Glutamatergic neuron (in vitro differentiated cells): ENCODE measurements at places on chromosomes 5 and 9. TPM values are rescaled to one million over a fixed set of nuclear protein-coding genes. Genes with fewer than 3 reads are reported as not detected.

- no peak overlapping the region for H3K27ac ChIP-seq
- H3K36me3 ChIP-seq = peaks cover 8% of the 10 kb centered on the region
- peaks cover 18% of the 10 kb centered on the region for H3K4me1 ChIP-seq
- H3K4me3 ChIP-seq = no peak overlapping the region
- DNase-seq = no peak
These were observed 19.6 kb upstream of the ENC1 start for GRCh38 chr5:74660140-74660539.

DNA sequence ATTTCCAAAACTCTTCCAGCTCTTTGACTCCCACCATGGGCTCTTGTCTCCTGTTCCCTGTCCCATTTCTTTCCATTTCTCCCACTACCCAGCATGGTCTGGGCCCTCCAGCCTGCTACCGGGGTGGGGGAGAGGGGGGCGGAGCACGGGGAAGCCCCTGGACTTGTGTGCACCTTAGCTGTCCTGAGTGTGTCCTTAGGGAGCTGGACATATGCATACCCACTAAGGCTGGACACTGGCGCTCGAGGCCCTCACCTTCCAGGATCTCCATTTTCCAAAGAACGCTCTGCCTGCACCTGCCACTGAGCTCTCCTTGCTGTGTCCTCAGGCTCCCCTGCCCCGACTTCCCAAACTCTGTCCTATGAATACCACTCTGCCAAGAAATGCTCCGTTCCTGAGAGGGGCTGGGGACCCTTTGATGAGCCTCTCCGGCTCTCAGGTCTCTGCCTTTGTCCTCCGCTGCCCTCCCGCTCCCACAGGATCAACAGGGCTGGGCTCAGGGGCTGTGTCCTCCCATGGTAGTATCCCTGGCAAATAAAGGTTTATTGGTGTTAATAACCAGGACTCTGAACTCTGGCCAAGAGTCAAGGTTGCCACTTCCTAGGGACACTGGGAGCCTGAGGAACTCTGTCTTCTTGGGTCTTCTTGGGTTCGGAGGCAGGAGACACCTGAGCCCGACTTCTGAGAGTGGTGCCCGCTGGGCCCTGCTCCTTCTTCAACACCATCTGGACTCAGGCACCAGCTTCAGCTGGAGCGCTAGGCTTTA is 831 bp upstream of the SHROOM1 start:
- peaks cover 28% of the 10 kb centered on the region for H3K27me3 ChIP-seq
- DNase-seq = no peak
- no peaks in the 10 kb centered on the region for H3K4me1 ChIP-seq
- H3K36me3 ChIP-seq = no peaks in the 10 kb centered on the region

DNA sequence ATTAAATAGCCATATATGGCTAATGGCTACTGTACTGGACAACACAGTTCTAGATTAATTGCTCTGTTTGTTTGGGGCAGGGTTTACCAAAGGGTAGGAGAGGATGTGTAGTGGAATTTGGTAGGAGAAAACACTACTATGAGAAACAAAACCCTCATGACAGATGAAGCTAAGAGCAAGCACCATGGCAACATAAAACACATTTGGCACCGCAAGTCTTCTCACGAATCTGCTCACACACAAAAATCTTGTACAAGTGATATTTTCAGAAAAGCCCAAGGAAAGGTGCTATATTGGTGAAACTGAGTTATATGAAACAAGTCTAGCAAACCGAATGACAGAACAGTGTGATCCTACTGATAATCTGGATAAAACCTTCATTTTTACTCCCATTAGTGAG is 38.5 kb downstream of the CSF2 start:
- H3K4me3 ChIP-seq = no peak overlapping the region
- no peaks in the 10 kb centered on the region for H3K27me3 ChIP-seq
- DNase-seq = no peak

The PCDHGB5 gene
- 9.3 TPM for total RNA-seq
